Suppressor macrophage treated with lipopolysaccharide for 1 hour (primary cell): ENCODE measurements at places on chromosomes 3 and 15.

- no peak for DNase-seq
Measured at GRCh38 chr3:96756516-96756915, 57.9 kb upstream of the EPHA6 start.

DNA sequence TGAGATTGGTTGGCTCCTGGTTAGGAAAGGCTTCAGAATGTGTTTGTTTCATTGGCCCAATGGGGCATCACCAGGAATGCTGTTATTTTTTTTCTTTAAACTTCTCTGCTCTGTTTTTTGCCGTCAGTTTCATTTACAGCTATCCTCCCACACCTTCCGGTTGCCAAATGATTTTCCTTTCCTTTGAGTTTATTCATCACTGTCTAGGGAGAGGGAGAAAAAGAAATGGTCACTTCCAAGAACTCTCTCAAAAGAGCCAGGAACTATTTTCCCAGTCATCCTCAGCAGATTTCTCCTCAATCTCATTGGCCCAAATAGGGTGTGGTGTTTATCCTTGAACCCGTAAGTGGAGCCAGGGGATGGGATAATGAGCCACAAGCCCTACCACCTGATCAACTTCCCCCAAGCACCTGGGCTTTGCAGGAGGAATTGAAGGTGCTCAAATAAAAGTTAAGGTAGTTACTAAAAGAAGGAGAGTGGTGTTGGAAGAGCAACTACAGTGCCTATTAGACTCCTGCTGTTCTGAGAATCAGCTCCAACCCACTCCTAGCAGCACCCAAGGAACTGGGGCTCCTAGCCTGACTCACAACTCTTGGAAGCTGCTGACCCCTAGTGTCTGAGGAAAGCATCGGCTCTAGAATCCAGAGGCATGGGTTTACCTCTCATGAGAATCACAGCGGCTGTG, 183.8 kb upstream of the IL12A start:
- DNase-seq: peak; percentile 81

DNA sequence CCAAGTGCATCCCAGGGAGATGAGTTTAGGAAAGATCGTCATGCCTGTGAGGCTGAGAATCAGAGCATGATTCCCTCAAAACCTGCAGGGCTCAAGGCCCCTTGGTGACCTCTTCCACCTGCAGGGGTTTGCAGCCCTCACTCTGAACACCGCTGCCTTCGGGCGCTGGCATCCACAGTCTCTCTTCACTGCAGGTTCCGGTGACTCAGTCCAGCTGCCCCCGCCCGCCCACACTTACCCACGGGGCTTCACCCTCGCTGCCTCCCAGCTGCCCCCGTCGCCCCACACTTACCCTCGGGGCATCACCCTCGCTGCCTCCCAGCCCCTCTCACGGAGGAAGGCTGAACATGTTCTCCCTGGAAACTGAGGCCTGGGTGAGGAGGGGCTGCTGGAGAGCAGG, 277.1 kb downstream of the XXYLT1 start:
- DNase-seq: no peak

- DNase-seq: peak; percentile 68
Measured at GRCh38 chr3:16512435-16513140, 911 bp downstream of the RFTN1 start.

DNA sequence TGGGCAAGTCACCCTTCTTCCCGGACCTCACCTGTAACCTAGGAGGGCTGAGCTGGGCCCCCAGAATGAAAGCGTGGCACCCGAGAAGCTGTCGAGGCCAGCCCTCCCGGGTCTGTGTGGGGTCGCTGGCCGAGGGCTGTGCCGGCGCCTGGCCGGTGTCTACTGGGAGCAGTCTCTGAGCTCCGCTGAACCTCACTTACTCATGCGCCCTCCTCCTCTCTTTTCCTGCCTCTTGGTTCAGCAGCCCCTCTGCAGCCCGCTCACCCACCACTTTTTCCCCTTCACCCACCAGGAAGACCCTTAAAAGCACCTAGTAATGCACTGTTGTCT, 419 bp downstream of the HYKK start:
- DNase-seq: no peak

- DNase-seq: no peak
Measured at GRCh38 chr3:23944007-23944783, 891 bp upstream of the NR1D2 start.

- no peak for DNase-seq
Measured at GRCh38 chr3:38782148-38782547, 33.9 kb downstream of the SCN10A start.

DNA sequence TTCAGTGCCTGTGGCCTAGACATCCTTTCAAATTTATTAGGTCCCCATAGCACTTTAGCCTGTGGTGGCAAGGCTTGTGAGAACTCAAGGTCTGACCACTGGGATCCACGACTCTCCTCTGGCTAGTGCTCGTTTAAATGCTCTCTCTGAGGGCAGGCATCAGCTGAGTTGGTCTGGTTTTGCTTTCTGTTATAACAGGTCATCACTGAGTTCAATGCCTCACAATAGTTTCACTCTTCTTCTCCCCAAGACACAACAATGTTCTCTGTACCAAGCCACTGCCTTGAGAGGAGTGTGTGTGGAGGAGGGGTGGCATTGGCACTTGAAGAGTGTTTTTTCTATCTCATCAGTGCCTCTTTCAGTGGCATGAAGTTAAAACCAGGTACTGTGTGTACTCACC, 7.6 kb downstream of the OR5K4 start:
- DNase-seq: no peak

DNA sequence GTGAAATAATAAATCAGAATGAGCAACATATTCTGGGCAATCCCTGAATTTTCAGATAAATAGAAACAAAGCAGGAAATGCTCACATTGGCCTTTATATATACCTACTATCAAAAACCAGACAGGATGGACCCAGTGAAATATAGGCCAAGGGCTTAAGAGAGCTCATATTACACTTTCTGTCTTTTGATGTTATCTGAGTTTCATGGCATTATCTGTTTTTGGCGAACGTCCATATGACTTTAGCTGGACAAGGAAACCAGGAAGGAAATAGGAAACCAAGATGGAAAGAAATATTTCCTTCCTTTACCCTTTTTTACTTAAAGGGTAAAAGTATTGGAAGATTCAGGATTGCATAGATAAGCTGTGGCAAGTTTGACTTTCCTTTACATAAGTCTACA, 274.8 kb downstream of the THSD4 start:
- no peak for DNase-seq

- DNase-seq: no peak
Measured at GRCh38 chr15:56232058-56232457, 11.6 kb downstream of the RFX7 start.
